ENCODE measurements at places on chromosomes 7 and 10.

- no peak for DNase-seq
These were observed 342.5 kb downstream of the PTEN start for GRCh38 chr10:88205842-88206446.

GRCh38 chr7:132141109-132141508, 435.2 kb downstream of the PLXNA4 start:
- no peak for DNase-seq

DNA sequence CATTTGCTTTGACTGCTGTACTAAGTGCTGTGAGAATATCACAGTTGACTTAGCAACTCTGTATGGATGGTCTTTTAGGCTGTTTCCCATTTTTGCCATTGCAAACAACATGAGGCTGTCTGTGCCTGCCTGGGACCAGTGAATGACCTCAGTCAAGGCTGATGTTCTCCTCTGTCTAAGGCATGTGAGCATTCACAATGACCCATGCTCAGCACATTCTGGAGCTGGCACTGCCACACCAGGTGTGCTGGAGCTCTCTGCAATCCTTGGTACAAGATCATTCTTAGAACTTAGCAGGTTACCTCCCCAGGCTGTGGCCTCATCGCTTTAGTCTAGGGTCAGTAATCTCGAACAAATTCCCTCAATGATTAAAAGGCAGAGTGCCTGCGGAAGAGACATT, 61.9 kb downstream of the SH3PXD2A start:
- DNase-seq: no peak

DNA sequence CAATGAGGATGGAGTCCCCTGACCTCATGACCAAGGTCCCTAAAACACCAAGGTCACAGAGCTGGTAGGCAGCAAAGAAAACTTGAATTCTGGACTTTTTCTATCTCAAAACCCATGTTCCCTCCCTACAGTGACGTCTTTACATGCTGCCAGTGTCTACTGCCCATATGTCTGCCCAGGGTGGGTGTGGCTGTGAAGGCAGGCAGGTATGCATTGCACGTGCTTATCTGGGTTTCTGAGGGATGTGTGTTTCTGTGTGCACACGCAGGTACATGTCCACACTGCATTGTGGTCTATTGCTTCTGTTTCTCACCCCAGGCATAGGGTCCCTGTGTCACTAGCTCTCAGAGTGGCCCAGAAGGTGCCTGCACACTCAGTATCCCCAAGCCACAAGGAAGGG, 13.5 kb downstream of the ATP6V1F start:
- no peak for DNase-seq

- DNase-seq: peak; percentile 64
These were observed 118.1 kb upstream of the LYZL2 start for GRCh38 chr10:30747633-30748032.

DNA sequence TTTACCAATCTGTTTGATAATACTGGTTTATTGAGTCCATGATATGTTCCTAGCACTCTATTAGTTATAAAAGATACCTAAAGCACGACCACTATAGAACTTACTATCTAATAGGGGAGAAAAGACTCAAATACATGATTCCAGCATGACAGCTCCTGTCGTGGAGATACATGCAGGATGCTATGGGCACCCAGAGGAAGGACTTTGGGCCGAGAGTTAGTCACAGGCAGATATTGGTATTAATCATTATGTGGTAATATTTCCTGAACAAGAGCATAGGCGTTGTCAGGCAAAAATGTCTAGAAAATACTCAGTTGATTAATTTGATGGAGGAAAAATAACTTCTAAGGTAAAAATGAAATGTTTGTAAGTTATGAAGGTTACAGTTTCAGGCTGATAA, 31.8 kb downstream of the CNNM2 start:
- no peak for DNase-seq

DNA sequence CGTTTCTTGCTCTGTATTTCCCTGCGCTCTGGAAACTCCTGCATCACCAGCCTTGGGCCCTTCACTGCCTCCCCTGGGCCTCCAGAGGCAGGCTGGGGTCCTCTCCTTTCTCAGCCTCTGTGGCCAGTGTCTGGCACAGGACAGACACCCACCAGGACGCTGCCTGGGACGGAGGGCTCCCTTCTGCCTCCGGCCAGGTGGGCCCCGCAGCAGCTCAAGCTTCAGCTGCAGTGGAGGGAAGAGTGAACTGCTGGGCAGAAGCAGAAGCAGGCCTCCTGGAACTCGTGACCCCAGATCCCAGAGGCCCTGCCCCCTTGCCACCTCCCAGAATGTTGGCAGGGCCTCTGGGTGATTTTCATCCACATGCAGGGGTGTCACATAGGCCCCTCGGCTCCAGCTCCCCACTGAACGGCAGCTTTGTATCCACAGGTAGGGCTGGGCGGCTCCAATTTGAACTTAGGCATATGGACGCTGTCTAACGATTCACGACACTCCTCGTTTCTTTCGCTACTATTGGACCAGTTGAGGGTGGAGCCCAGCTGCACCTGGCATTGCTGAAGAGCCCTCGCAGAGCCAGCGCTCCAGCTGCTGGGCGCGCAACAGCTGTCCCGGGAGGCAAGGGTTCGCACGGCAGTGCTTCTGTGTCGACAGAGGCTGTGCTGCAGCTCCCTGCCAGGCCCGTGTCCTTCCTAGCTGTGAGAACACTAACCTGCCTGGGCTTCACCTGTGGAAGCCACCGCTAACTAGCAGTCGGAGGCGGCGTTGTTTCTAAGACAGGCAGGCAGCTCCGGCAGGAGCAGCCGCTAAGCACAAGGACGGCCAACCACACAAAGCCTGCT, 18.4 kb upstream of the GPR146 start:
- DNase-seq: no peak
